ENCODE measurements at places on chromosomes 11 and 22.

GRCh38 chr22:22666307-22667091 lies 22.1 kb downstream of the GGTLC2 start:
- no peaks in the 10 kb centered on the region for H3K4me1 ChIP-seq
- no peaks in the 10 kb centered on the region for H3K27me3 ChIP-seq
- H3K27ac ChIP-seq, result no peak overlapping the region

DNA sequence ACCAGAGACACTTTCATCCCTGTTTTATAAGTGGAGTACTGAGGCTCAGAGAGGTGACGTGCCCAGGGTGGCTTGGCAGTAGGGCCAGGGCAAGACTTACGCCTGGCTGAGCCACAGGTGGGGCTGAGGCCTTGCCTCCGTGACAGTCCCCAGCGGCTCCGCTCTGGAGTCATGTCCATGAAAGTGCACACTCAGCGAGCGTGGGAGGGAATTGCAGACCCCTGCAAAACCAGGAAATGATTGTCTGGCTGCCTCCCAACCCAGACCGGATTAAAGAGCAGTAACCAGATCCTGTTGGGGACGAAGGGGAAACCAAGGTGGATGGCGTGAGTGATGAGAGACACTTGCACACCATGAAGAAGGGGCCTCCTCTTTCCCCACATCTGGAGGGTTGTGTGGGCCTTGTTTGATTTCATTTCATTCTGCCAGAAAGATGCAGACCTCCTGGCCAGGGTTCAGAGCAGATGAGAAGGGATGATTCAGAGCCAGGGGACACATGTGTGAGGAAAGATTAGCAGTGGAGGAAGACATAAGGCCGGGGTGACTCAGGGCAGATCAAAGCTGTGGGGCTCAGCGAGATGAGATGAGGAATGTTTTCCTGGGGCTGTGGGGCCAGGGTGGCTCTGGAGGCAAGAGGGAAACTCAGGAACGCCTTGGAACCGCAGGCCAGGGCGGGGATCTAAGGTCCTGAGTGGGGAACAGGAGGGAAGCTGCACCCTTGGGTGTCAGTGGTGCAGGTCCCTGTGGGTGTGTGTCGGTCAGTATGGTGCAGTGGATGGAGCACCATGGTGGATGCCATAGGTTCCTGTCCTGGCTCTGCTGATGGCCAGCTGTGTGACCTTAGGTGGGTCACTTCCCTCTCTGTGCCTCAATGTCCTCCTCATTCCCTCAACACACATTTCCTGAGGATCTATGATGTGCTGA lies 29.9 kb upstream of the LRRC32 start:
- H3K4me3 ChIP-seq, result no peak overlapping the region
- no peaks in the 10 kb centered on the region for H3K36me3 ChIP-seq
- no peak overlapping the region for H3K27ac ChIP-seq
- H3K4me1 ChIP-seq, result peaks cover 2% of the 10 kb centered on the region

- no peak overlapping the region for H3K27ac ChIP-seq
- no peaks in the 10 kb centered on the region for H3K4me1 ChIP-seq
- H3K27me3 ChIP-seq, result no peaks in the 10 kb centered on the region
- DNase-seq, result no peak
These were observed 8.6 kb downstream of the SIGIRR start for GRCh38 chr11:405954-406795.

DNA sequence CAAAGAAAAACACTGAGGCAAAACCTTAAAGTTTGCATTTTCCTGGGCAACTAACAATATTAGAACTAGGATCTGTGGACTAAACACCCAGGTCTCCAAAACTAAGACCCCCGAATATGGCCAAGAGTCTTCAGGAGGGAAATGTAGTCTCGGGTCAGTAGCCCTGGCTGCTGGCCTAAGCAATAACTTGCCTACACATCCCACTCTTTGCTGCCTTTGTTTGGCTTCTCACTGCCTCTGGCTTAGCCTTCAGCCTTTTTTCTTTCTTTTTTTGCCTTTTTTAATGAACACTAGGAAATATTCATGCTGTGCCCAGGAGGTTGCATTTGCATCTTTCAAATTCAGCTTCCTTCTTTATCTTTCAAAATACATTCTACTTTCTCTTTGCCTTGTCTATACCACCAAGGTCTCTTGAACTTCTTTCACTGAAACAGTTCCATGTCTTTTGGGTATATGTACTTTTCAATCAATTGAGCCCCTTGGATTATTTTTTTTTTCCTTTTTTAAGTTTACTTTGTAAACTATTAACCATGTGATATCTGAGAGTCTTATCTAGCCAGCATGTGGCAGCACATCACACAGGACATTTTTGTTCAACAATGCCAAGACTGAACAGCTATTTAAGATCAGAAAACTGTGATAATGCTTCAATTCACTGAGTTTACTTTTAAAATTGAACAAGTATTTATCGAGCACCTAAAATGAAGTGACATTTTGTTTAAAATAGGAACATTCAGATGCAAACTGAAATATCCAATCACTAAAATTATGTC lies 165.0 kb upstream of the TRPC6 start:
- H3K27me3 ChIP-seq, result no peaks in the 10 kb centered on the region
- no peak for DNase-seq
- no peaks in the 10 kb centered on the region for H3K4me1 ChIP-seq
- H3K36me3 ChIP-seq, result no peaks in the 10 kb centered on the region

DNA sequence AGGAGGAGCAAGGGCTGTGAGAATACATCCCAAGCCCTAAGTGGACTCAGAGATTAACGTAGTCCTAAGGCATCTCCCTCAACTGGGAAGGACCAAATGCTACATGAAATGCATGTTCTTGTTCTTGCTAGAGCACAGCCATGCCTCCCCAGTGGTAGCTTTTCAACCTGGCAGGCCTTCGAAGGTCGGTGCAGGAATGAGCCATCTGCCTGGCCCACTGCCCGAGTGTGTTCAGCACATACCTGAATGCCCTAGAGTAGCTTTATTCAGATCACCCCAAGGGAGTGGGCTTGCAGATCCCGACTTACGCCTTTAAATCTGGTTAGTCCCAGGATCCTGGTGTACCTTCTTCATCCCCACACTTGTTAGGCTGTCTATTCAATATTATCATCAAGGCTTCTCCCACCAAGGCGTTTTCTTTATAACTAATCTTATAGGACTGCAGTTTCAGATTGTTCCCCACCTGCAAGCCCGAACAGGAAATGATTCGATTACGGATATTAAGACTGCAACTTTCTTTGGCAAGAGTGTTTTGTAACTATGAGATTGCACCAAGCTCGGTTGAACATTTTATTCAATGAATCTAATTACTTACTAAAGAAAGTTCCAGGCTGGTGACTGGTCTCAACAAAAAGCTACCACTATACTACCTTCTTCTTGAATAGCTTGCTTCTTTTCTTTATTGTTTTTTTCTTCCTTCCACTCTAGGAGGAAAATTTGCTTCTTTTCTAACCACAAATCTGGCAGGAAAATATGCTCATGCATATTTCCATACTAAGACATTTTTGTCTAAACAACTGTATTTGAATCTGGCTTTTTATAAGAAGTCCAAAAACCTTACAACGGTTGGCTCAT lies 115.6 kb downstream of the SGSM3 start:
- DNase-seq, result no peak
- no peak overlapping the region for H3K27ac ChIP-seq
- no peak overlapping the region for H3K4me3 ChIP-seq

- no peak overlapping the region for H3K4me3 ChIP-seq
- DNase-seq, result no peak
- no peaks in the 10 kb centered on the region for H3K4me1 ChIP-seq
- H3K27ac ChIP-seq, result no peak overlapping the region
- H3K36me3 ChIP-seq, result peaks cover 4% of the 10 kb centered on the region
- H3K27me3 ChIP-seq, result no peaks in the 10 kb centered on the region
These were observed 13.6 kb downstream of the SCARF2 start for GRCh38 chr22:20423906-20424551.

- no peaks in the 10 kb centered on the region for H3K4me1 ChIP-seq
- DNase-seq, result no peak
These were observed 24.6 kb downstream of the MOV10L1 start for GRCh38 chr22:50114221-50115021.

GRCh38 chr22:23498811-23499798 lies 81.0 kb downstream of the IGLL1 start:
- H3K4me1 ChIP-seq, result peaks cover 7% of the 10 kb centered on the region
- H3K36me3 ChIP-seq, result no peaks in the 10 kb centered on the region
- no peaks in the 10 kb centered on the region for H3K27me3 ChIP-seq
- no peak overlapping the region for H3K4me3 ChIP-seq
- DNase-seq, result no peak
- no peak overlapping the region for H3K27ac ChIP-seq

GRCh38 chr11:73233692-73234470 lies 15.8 kb downstream of the P2RY2 start:
- H3K4me3 ChIP-seq, result no peak overlapping the region
- H3K4me1 ChIP-seq, result no peaks in the 10 kb centered on the region
- no peak overlapping the region for H3K27ac ChIP-seq
- no peaks in the 10 kb centered on the region for H3K36me3 ChIP-seq
- no peak for DNase-seq

- peak; percentile 64 for DNase-seq
- no peak overlapping the region for H3K27ac ChIP-seq
- no peaks in the 10 kb centered on the region for H3K36me3 ChIP-seq
These were observed 21.9 kb upstream of the POLD3 start for GRCh38 chr11:74570266-74571061.

DNA sequence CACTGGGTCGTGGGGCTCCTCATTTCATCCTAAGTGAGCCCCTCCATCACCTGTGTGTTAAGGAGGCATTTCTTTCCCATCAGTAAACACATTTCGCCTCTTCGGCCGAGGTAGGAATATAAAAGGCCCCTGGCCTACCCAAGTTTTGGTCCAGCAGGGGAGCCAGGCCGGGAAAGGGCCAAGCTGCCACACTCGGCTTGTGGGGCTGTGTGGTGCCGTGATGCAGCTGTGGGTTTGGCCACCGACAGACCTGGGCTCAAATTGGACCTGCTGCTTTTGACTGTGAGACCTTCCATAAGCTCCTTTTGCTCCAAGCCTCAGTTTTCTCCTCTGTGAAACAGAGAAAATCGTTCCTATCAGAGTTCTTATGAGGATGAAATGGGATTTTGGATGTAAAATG lies 771 bp downstream of the NDUFV1 start:
- no peaks in the 10 kb centered on the region for H3K36me3 ChIP-seq
- DNase-seq, result no peak
- H3K27me3 ChIP-seq, result no peaks in the 10 kb centered on the region

DNA sequence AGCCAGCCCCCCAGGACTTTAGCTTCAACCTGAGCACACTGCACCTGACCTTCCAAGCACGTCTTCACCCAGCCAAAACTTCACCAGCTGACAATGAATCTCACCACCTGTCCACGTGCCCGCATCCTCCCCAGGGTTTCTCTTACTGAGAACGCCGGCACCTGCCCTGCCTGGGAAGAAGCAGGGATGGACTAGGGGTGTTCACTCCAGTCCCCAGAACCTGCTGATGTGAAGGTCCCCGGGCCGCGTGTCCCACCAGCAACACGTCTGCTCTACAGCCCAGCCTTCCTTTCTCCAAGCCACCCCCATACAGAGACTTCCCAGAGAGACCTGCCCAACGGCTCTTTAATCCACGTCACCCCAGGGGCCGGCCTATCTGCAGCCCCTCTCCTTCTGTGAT lies 12.8 kb downstream of the CPT1A start:
- DNase-seq, result no peak
- peaks cover 2% of the 10 kb centered on the region for H3K4me1 ChIP-seq
- H3K27ac ChIP-seq, result no peak overlapping the region

DNA sequence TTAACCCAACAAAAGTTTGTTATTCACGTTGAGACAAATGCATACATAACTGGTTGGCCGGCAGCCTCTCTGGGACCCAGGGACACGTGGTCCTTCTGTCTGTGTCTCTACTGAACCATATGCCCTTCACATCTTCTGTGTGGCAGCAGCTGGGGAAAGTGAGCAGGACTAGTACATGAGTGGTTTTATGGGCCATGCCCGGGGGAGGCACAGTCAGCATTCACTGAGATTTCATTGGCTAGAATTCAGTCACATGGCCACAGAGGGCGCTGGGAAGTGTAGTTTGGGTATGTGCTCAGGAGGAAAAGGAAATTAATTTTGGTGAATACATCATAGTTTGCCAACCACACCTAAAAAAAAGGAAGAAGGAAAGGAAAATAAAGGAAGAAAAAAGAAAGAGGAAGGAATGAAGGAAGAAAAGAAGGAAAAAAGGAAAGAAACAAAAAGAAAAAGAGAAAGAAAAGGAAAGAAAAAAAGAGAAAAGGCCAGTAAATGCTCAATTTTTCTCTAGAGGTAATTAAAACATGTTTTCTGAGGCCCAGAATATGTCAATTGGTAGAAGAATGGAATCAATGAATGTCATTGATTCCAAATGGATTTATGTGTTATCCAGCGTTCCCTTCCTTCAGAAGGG lies 55.9 kb upstream of the KIRREL3 start:
- H3K36me3 ChIP-seq, result no peaks in the 10 kb centered on the region
- peak; percentile 10 for DNase-seq
- no peaks in the 10 kb centered on the region for H3K4me1 ChIP-seq
- H3K4me3 ChIP-seq, result no peak overlapping the region
- H3K27ac ChIP-seq, result no peak overlapping the region
- no peaks in the 10 kb centered on the region for H3K27me3 ChIP-seq

DNA sequence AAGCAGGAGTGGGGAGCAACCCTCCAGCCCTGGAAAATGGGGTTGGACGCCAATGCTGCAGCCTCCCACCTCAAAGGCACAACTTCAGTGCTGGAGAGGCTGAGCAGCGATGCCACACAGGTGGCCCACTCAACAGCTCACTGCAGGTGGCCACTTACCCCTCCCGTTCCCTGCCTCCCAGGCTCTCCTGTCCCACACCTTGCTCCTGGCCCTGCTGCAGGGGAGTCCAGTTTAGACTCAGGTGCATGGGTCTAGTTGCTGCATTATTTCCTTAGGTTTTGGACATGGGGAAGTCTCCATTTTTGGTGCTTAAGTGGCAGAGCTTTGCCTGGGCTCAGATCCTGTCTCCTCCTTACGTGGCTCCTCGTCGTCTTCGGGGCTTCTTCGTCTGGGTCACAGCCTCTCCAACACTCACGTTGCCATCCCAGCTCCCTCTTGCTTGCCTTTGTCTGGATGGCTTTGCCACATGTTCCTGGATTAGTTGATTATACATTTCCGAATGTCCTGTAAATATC lies 898.3 kb downstream of the BRD1 start:
- DNase-seq, result no peak
- H3K4me3 ChIP-seq, result no peak overlapping the region
- no peaks in the 10 kb centered on the region for H3K4me1 ChIP-seq
- H3K27me3 ChIP-seq, result no peaks in the 10 kb centered on the region
- H3K27ac ChIP-seq, result no peak overlapping the region
- no peaks in the 10 kb centered on the region for H3K36me3 ChIP-seq

GRCh38 chr11:69366591-69366990 lies 72.6 kb downstream of the MYEOV start:
- no peaks in the 10 kb centered on the region for H3K36me3 ChIP-seq
- no peak overlapping the region for H3K4me3 ChIP-seq
- H3K27me3 ChIP-seq, result no peaks in the 10 kb centered on the region
- no peak for DNase-seq
- no peaks in the 10 kb centered on the region for H3K4me1 ChIP-seq

GRCh38 chr11:75100314-75100713 lies 3.6 kb upstream of the OR2AT4 start:
- H3K27ac ChIP-seq, result no peak overlapping the region
- H3K36me3 ChIP-seq, result no peaks in the 10 kb centered on the region
- peak; percentile 6 for DNase-seq
- H3K27me3 ChIP-seq, result no peaks in the 10 kb centered on the region

- H3K36me3 ChIP-seq, result no peaks in the 10 kb centered on the region
- H3K27me3 ChIP-seq, result no peaks in the 10 kb centered on the region
- no peak overlapping the region for H3K27ac ChIP-seq
- DNase-seq, result no peak
- H3K4me3 ChIP-seq, result no peak overlapping the region
- no peaks in the 10 kb centered on the region for H3K4me1 ChIP-seq
These were observed 98.6 kb downstream of the SEZ6L start for GRCh38 chr22:26267856-26268255.

Data from mesendoderm (in vitro differentiated cells).